ENCODE measurements at places on chromosomes 12 and 14.
A peak's percentile ranks its signal among the peaks of the same experiment; 100 is the strongest.

DNA sequence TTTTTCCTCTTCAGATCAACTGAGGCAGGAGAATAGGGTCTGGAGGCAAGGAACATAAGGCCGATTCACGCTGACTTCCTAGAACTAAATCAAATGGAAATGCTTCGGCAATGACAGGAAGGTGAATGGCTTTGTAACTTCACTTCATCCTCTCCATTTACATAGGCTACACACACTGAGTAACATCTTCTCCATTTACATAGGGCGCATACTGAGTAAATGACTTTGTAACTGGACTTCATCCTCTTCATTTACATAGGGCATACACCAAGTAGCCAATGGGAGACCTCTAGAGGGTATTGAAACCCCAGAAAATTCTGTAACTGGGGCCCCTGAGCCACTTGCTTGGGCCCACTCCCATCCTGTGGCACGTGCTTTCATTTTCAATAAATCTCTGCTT is 71.0 kb upstream of the CPSF6 start:
- no peak for DNase-seq

DNA sequence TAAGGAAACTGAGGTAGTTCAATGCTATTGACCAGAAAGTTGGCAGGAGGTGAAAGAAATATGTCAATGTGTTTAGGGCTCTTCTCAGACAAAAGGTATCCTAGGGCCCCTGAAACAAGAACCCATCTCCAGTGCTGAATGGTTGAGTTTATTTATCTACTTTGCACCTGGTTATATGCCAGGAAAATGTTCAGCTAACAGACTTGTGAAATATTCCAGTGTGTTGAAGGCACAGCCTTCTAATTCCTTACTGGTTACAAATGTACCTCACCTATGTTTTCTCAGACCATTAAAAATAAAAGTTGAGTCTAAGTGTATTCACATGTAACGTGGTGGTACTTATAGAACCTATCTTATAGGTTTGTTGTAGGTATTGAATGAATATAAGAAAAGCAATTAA is 511.7 kb upstream of the SEL1L start:
- no peak for DNase-seq

GRCh38 chr12:45336331-45336730 is 120.4 kb downstream of the ANO6 start:
- DNase-seq = no peak

DNA sequence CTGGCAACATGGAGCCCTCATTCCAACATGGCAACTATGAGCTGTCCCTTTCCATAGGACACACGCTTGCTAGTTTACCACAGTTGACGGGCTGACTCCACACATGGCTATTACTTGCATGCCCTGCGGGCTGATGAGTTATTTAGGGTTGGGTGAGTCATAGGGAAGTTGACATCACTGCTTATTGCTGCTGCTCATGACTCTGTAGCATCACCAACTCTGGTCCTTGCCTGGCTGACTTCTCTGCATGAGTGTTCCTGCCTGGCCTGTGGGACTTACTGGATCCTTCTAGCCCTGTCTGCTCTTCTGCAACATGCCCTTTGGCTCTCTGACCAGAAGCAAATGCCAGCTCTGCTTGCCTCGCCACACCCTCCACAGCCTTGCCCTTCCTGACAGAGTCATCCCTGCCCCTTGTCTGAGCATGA is 199.5 kb downstream of the ANO6 start:
- no peak for DNase-seq

GRCh38 chr12:51590347-51591015 is 552 bp upstream of the SCN8A start:
- peak; percentile 60 for DNase-seq

- no peak for DNase-seq
Observed at GRCh38 chr12:110848314-110848923, 1.6 kb downstream of the CCDC63 start.

- DNase-seq = no peak
Observed at GRCh38 chr12:103169-103981, 36.8 kb downstream of the IQSEC3 start.

GRCh38 chr12:22856178-22856577 is 231.2 kb downstream of the ETNK1 start:
- DNase-seq = no peak

- DNase-seq = no peak
Observed at GRCh38 chr12:7460375-7461259, 16.7 kb upstream of the CD163L1 start.

GRCh38 chr14:39265806-39266524 is 32.2 kb downstream of the MIA2 start:
- no peak for DNase-seq

DNA sequence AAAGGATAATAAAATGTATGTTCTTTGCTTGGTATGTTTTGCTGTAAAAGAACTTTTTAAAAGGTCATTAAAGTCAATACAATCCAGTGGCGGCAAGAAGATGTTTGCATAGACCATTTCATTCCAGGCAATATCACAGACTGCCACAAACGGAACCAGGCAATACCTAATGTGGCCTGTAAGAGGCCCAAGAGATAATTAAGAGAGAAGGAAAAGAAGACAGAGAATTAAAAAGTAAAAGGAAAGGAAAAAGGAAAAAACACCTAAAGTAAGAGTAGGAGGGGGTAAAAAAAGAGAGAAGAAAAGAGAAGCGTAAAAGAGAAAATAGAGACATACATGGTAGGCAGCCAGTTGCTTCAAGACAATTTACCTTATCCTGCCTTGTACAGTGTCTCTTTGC is 6.8 kb upstream of the ARHGAP5 start:
- no peak for DNase-seq

DNA sequence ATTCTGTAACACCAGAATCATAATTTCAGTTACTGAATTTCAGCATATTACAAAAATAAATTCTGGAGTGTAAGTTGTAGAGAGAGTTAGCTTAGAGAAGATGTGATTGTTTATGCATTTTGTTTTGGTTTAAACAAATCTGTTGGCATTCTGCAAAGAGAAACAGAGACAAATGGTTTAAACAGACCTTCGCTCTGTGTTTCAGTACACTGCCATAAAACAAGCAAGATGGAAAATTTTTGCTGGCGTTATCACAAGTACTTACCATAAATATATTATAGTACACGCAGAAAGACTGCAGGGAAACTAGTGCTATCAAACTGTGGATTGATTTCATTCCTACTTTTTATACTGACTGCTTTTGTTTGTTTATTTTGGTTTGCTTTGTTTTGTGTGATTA is 850.3 kb upstream of the FOXG1 start:
- DNase-seq = no peak

DNA sequence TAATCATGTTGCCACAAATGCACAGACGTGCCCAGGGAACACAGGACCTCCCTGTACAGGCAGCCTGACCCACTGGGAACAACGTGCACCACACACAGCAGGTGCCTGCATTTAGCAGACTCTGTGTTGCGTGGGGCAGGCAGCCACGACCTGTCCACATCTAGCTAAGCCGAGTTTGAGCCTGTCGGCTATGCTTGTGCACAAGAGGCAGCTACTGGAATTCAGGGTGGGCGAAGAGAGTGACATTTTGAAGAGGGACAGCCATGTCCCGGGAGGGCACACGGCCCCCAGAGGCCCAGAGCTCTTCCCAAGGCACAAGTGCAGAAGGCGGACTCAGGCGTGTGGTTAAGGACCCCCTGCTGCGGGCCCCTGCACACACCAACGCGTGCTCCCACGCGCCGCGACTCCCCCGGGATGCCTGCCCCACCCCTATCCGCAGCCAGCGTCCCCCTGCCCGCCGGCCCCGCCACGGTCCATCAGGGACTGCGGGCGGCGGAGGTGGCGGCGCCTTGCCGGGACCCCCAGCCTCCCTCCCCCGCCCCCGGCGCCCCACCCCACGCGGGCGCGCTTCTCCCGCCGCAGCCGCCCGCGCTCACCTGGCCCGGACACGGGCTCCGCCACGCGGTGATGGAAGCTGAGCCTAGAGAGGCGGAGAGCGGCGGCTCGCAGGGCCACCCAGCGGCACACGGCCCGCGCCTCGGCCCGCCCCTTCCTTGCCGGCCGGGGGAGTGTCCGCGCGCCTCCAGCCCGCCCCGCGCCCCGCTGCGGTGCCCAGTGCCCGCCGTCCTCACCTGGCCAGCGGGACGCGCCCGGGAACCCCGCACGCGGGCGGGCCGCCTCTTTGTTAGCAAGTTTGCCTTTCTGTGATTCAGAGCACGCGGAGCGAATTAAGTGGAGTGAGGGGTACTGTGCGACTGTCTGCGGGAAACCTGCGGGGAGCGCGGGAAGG is 125.3 kb upstream of the PRMT8 start:
- DNase-seq = no peak

- no peak for DNase-seq
Observed at GRCh38 chr12:99383258-99383657, 264.3 kb upstream of the GARIN6 start.

- DNase-seq = no peak
Observed at GRCh38 chr14:32083789-32084188, 6.7 kb downstream of the ARHGAP5 start.

DNA sequence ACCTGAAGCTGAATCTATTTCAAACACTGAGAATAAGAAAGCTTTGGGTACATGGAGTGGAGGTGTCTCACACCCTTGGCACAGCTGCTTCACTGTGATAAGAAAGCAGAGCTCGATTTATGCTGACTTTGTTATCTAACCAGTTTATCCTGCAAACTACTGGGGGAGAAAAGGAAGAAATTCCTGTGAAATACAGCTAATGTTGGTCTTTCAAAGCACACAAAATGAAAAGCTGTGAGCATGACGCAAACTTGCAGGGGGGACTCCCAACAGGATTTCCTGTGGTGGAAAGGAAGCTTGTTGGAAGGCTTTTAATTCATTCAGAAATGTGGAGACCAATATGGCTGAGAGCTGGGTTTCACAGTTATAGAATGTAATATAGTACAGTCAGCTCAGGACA is 53.4 kb downstream of the SRGAP1 start:
- no peak for DNase-seq
